Stimulated activated CD4-positive, alpha-beta T cell treated with anti-CD3 and anti-CD28 coated beads, Interleukin-15, amount 100 ng/mL, for 1 hour (primary cell): ENCODE measurements at places on chromosomes 7 and 10.

- no peak for DNase-seq
These were observed 31.2 kb downstream of the COL17A1 start for GRCh38 chr10:104054430-104054829.

- no peak for DNase-seq
These were observed 7.7 kb upstream of the ING3 start for GRCh38 chr7:120942861-120943260.

GRCh38 chr10:6282454-6282958, 79.8 kb downstream of the PFKFB3 start:
- no peak for DNase-seq

DNA sequence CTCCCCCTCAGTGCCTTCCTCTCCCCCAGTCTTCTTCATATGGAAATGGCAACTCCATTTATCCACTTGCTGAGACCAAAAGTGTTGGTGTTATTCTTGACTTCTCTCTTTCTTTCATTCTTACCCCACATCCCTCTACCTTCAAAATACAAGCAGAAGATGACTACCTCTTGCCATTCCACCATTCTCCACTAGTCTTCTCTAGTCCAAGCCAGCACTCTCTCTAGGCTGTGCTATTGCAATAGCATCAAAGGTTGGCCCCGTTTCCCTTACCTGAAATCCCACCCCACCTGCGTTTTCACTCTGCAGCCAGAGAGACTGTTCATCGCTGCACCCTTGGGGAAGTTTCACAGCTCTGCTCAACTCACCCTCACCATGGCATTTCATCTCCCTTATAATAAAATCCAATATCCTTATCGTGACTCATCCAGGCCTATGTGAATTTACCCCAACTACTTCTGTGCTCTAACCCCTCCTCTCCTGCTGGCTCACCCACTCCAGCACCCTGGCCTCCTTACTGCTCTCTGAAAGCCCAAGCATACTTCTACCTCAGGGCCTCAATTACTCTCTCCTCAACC, 109.1 kb downstream of the LSM5 start:
- no peak for DNase-seq

- DNase-seq, result no peak
These were observed 16.3 kb downstream of the AKR1D1 start for GRCh38 chr7:138092486-138093028.

DNA sequence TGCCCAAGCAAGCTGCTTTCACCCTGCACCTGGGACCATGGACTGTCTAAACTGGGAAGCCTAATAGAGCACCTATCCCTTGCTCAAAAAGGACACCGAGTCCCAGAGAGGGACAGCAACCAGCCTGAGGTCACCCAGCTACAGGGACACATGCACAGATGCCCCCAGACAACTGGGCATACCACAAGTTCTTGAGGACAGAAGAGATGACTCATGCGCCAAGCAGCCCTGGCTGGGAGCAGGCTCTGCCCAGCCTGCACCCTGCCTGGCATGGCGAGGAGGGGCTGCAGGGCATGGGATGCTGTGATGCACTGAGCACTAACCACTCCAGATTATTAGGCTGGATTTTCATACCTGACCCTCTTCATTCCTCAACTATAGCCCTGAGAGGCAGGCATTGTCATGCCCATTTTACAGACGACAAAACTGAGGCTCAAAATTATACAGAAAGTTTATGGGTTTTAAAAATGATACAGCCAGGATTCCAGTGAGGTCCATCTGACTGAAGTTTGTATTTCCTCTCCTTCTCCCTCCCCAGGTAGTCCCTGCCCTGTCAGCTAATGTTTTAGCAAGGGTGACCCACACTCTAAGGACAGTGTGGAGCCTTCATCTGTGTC, 289.3 kb upstream of the ZMIZ1 start:
- DNase-seq, result no peak

DNA sequence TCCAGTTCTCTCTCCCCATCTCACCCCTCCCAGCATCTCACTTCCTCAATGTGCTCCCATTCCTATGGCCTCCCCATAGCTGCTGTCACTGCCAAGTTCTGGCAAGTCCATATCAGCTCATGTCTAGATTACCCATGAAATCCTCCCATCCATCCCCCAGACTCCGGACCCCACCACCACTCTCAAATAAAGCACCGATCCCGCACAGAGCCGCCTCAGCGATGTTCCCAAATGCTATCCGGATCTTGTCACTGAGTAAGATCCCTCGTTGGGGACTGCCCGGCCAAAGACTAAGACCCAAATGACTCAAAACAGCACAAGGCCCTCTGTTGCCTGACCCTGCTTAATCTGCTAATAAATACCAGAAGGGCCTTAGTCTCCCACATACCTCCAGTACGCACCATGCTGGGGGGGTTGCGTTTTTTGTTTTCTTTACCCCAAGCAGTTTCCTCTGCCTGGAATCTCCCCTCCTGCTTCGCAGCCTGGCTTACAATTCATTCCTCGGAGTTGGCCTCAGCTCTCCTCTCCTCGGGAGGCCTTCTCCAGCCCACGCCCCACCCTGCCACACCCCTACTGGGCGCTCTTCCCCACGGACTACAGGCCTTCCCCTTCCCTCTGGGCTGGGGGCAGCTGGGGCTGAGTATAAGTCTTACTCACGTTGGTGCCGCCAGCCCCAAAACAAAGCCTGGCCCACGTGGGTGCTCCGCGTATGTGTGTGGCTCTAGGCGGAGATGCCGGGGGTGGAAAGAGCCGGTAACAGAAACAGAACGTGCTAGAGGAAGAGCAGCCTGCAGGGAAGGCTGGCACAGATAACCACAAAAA, 1.8 kb upstream of the DUSP5 start:
- peak; percentile 48 for DNase-seq

DNA sequence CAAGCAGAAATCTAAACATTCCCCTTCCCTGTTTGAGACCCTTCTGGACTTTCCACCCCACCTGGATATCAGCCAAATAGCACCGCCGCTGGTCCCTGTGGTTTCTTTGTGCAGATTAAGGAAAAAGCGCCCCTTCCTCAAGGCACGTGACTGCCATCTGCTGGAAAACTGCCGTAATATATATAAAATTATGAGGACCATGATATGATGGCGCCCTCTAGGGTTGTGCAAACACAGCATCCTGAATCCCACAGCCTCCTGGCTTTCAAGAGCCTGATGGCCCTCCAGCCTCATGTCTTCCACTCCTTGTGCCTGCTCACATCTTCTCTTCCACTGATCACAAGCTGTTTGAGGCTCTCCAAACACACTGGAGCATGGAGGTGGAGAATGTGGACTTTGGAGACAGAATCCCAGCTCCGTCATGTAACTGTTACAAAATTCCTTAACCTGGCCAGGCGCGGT, 121.3 kb downstream of the MYL10 start:
- no peak for DNase-seq

- DNase-seq, result no peak
These were observed 123.4 kb upstream of the ZNF746 start for GRCh38 chr7:149620961-149621360.

DNA sequence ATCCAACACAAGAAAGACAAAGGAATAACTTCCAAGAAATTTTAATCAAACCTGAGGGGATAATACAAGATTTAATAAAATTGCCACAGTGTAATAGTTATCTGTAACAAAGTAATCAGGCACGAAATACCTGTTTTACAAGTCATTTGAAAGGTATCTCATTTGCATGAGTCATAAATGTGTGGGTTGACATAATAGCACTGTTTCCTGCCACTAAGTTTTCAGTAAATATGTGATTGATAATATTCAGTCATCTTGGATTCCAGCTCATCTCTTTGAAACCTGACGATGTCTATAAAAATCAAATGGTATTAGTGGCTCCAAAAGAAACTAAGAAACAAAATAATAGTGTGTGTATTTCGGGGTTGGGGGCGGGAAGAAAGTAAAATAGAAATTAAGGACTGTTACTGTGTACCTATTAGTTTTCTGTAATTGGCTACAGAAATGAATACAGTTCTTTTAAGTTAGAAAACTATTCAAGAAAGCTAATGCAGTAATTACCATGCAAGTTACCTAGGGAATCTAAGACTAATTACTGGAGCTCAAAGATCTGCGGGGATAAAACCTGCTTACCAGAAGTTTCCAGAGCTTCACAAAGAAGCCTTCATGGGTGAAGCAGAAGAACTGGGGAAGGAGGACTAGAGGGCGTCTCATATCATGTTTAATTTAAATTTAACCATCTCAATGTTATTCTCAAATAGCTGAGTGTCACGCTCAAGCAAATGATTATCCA, 100.7 kb downstream of the ST8SIA6 start:
- DNase-seq, result no peak

- DNase-seq, result no peak
These were observed 58.2 kb downstream of the STRA8 start for GRCh38 chr7:135291809-135292253.

DNA sequence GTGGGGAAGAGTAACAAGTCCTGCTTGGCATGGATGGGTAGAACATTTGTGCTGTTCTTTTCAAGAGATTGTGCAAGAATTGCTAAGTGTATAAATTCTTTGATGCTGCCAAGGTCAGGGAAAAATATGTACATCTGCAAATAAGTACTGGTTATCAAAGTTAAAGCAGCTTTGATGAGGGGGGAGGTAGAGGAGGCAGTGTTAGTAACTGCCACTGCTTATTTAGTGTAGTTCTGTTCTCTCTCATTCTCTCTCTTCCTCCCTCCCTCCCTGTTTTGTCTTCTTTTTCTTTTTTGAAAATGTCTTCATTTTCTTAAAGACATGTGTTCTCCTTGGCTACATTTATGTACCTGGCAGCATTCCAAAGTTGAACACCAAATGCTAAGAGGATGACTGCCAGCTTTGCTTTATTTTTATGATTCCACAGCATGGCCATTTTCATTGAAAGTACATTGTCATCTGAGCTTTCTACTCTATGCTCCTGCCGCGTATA, 18.6 kb downstream of the CACNB2 start:
- no peak for DNase-seq

GRCh38 chr7:46932306-46932675, 649.6 kb downstream of the TNS3 start:
- DNase-seq, result no peak
